ENCODE measurements at places on chromosomes 13 and 19.

DNA sequence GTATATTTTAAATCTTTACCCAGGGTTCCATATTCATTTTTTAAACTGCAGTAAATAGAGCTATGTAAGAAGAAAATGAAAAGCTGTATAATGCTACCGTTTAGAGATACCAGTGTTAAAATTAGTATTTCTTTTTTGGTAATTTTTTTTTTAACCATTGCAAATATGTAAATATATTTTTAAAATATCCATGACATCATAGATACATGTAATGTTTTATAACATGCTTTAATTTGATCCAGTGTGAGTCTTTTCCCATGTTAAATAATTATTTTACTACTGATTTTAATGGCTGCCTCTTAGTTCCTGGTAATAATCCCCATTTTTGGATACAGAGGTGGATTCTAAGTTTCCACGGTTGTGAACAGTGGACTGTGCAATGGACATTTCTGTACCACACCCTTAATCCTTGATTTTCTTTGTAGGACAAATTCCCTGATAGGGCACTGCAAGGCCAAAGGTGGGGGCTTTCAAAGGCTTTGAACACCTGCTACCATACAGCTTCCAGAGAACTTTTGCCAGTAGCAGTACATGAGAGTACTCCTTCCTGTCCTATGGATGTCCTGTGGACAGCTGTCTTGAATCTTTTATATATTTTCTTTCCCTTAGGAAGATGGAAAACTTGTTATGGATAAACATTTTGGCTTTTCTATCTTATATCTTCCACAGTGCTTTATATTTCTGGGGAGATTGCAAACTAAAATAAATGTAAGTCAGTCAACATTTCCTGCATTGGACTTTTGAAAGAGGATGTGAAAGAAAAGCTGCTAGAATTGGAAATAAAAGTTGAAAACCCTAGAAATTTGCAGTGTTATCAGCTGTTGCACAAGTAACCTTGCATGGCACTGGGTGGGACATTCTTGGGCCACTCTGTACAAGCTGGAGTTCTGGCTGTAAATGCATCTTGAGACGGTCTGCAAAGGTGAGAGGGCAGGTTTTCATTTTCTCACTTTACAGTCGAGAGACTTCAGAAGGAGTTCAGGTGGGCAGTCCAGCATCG, 46.8 kb downstream of the ARHGEF7 start:
- no peak for DNase-seq

- DNase-seq = no peak
Observed at GRCh38 chr13:27405546-27406134, 18.8 kb upstream of the GTF3A start.

- no peak for DNase-seq
Observed at GRCh38 chr13:44068169-44068568, 188.5 kb downstream of the LACC1 start.

GRCh38 chr13:22077205-22077683, 406.4 kb downstream of the FGF9 start:
- no peak for DNase-seq

DNA sequence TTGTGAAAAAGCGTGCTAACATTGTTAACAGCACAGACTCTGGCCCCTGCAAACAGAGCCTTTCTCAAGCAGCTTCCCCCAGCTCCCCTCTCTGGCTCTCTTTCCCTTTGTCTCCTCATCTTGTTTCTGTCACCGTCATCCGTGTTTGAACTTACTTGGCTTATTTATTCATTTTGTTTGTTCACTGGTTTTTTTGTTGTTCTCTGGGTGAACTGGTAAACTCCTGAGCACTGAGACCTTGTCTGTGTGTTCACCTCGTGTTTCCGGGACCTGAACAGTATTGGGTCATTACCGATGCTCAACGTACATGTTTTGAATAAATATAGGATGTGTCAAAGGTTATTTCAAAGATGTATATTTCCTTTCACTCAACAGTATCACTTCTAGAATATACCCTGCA, 92.4 kb upstream of the USP29 start:
- DNase-seq = no peak

DNA sequence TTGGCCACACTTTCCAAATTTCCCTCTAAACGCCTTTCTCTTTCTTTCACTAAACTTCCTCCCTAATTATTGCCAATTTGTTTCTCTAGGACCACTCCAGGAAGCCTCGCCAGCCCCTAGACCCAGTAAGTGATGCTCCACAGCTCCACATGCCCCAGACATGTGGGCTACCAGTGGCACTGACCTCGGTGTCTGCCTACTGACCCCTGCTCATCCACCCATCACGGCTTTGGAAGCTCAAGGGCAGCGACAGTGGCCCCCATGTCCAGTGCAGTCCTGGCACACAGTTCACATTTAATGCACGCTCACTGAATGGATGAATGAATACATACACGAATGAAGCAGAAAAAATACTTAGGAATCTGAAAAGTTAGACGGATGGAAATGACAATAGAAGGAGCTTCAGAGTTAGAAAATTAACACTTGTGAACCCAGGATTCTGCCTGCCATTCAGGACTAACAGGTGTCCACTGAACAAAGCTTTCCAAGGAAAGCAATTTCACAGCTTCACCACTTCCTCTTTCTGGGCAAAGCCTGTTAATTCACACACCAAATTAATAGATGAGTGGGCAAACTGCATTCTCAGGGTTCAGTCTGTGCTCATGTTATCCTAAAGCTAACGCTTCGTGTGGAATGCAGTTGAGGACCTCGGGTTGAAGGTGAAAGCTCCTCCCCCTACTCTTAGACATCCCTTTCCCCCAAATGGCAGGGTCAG, 50.9 kb downstream of the CCDC70 start:
- no peak for DNase-seq

DNA sequence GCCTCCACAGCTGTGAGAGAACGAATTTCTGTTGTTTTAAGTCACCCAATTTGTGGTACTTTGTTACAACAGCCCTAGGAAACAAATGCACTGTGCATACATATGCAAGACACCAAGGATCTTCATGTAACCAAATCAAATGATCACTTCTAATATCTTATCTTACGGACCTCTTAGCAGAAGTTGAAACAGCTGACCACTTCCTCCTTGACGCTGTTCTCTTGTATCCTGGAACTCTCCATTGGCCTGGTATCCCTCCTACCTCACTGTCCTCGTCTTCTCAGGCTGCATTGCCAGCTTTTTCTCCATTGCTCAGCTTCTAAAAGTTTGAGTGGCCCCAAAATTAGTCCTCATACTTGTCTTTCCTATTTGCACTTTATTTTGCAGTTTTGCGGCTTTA, 200.4 kb downstream of the DLEU7 start:
- DNase-seq = no peak

GRCh38 chr13:30810801-30811200, 75.5 kb downstream of the ALOX5AP start:
- DNase-seq = no peak

All from T-helper 17 cell (primary cell).